ENCODE measurements at places on chromosomes 7 and 10.

DNA sequence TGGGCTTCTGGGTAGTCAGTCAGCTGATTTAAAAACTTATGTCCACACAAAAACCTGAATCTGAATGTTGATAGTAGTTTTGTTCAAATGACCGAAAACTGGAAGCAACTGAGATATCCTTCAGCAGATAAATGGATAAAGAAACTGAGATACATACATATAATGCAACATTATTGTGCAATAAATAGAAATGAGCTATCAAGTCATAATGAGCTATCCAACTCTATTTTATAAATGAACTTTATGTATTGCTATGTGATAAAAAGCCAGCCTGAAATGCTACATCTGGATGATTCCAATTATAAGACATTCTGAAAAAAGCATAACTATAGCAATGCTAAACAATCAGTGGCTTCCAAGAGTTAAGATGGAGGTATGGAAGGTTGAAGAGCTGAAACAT lies 748.7 kb downstream of the TNS3 start:
- DNase-seq: no peak

GRCh38 chr7:112427984-112428383 lies 22.3 kb upstream of the IFRD1 start:
- DNase-seq: no peak

GRCh38 chr10:66880292-66880691 lies 45.5 kb upstream of the LRRTM3 start:
- no peak for DNase-seq

DNA sequence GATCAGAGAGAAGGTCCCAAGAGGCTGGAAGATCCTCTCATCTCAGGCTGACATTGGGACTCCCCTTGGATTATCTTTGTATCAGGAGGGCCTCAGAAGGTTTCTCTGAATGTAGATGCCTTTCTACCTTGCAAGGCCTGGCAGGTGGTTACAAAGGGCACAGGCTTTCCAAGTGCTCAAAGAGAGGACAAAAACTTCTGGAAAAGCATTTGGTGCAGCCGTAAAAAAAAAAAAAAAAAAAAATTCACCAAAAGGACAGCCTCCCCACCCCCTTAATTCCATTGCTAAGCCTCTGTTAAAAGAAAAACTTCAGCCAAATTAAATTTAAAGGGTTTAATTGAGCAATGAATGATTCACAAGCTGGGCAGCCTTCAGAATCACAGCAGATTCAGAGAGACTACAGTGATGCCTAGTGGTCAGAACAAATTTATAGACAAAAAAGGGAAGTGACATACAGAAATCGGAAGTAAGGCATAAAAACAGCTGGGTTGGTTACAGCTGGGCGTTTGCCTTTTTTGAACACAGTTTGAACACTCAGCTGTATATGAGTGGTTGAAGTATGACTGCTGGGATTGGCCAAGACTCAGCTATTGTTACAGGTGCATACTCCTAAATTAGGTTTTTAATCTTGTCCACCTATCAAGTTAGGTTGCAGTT lies 42.5 kb upstream of the LRGUK start:
- DNase-seq: no peak

GRCh38 chr10:85596389-85596788 lies 770.2 kb downstream of the GRID1 start:
- no peak for DNase-seq

DNA sequence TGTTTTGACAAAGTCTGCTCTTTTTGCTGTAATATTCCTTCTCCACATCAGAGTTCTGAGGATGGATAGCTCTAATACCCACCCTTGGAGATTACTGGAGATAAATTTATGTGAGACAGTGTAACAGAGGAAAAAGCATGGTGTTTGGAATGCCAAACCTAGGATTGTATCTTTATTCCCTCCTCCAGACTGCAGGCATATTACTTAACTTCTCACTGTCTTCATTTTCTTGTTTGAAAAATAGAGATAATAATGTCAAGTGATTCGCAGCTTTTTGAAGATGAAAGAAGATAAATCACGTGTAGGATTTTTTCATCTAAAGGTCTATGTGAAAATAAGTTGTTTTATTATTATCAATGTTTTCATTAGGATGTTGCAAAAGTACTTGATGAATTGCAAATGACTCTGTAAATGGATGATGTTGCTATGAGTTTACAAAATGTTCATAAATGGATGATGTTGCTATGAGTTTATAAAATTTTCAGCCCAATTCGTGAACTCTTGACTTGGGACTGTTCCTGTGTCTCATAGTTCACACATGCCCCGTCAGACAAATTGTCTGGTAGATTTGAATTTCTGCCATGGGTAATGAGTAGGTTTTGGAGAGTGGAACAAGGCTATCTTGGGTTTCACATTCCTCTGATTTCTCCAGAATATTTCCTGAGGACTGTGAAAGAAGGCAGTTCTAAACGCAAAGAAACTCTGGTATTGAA lies 113.1 kb upstream of the IGFBP3 start:
- DNase-seq: no peak

GRCh38 chr7:17506095-17506494 lies 207.6 kb downstream of the AHR start:
- no peak for DNase-seq

DNA sequence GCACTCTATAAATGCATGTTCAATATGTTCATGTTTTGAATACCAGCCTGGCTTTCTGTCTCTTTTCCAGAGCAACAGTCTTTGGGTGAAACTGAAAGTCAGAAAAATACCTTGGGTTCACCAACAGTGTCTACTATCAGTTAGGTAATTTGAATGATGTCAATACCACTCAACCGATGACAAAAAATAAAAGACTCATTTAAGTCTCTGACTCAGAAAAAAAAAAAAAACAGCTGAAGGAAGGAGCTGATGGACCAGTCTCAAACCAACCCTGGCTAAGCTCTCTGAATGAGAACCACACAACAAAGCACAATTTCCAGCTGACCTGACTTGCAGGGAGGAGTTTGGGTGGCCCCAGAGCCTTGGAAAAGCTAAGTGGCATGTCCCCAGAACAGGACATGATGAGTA lies 42.5 kb downstream of the ABLIM1 start:
- no peak for DNase-seq

- no peak for DNase-seq
These were observed 18.4 kb downstream of the C7orf57 start for GRCh38 chr7:48053736-48054135.

GRCh38 chr7:107045195-107045960 lies 873 bp downstream of the PRKAR2B start:
- DNase-seq: no peak

DNA sequence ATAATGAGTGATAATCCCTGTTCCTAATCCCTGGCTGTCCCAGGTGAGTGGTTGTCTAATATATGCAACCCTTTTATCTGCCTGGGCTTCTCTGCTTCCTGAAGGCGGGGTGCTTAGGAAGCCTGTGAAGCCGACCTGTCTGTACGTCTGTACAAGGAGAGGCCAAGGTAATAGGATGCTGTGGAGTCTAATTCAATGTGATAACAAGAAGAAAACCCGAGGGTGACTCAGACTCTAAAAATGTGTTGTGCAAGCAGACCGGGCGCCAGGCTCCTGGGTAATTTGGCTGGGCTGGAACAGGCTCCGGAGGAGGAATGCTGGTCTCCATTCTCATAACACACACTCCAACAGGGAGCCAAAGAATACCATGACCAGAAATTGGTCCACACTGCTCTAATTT lies 43.6 kb downstream of the THNSL1 start:
- peak; percentile 74 for DNase-seq

DNA sequence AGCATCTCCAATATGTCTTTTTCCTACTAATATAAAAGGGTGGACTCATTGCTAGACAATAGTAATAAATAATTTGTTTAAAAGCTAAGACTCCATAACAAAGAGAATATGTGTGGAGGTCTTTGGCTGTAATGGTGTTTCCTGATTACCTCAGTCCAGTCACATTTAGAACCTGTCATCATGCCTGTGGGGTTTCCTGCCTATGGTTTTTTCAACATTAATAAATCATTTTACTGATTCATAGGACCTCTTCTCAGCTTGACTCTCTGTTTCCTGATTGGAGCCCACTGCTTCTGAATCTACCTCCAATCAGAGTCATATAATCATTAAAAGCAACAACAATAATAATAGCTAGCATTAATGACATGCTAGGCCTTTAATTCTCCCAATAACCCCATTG lies 52.4 kb upstream of the GNAI1 start:
- DNase-seq: no peak

- DNase-seq: no peak
These were observed 3.7 kb upstream of the MAPK8 start for GRCh38 chr10:48302515-48303476.

DNA sequence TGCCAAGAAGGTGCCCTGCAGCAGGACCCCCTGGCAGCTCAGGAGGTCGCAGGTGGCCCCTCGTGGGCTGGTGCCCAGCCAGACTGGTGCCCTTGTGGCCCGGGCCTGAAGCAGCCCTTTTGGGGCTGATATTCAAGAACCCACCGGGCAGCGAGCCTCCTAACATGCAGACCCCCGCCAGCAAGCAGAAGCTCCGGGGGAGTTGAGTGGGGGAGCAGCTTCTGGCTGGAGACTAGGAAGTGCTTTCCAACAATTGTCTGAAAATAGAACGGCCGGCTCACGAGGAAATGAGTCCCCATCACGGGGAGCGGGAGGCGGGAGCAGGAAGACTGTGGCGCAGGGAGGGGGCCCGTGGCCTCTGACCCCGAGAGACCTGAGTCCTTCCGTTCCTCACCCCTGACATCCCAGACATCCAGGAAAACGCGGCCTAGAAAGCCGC lies 9.5 kb upstream of the INTS1 start:
- no peak for DNase-seq

DNA sequence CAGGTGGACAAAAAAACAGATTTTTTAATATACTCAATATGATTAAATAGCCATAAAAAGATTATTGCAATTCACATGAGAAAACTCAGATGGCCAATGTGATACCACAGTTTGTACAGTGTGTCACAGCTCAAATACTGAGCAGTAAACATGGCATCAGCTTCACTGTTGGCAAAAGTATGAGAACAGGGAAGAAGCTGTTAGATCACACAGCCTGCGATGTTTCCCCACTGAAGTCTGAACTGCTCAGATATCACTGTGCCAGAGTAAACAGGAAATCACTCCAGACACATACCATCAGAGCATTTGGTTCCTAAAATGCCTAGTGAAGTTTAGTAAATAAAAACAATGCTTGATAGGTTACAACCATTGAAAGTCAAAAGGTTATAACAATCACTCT lies 347.8 kb downstream of the ETV1 start:
- no peak for DNase-seq

DNA sequence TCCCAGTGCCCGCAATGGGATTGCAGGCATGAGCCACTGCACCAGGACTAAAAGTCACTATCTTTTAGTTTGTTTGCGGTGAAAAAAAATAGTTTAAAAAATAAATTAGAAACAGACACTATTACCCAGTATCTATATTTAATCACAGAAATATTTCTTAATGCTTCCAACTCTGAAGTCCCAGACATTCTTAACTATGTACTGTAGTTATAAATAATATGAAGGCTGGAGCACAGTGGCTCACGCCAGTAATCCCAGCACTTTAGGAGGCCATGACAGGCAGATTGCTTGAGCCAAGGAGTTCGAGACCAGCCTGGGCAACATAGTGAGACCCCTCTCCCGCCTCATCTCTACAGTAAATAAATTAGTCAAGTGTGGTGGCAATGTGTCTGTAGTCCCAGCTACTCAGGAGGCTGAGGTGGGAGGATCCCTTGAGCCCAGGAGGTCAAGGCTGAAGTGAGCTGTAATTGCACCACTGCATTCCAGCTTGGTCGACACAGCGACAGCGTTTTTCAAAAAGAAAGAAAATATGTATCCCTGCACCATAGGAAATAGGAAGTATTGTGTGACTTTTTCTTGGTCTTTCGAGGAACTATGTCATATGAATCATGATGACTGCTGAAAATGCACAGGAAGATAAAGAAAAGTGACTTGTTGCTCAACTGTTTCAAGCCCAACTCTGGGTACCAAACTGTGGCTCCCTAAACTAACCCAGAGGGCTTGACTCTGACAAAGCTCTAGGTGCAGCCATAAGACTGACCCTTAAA lies 74.9 kb upstream of the STEAP1B start:
- DNase-seq: no peak

DNA sequence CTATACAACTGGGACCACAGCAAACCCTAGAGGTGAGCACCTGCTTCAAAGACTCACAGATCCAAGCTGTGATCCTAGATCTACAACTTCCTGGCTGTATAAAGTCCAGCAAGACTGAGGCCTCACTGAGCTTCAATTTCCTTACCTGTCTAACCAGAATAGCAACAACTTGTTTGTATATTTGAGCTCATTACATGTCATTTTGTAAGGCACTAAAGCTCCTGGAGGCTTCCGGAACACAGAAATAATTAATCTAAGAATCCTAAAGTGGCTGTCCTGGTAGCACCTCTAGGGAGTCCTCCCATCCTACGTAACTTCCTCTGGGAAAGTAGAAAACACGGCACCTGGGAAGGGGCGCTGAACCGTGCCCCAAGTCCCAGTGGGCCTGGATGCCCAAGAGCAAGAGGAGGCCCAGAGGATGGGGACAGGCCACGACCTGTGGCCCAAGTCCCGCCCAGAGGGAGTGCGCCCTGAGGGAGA lies 39.4 kb downstream of the HK1 start:
- DNase-seq: no peak

GRCh38 chr7:5278766-5279165 lies 4.0 kb upstream of the SLC29A4 start:
- no peak for DNase-seq

- DNase-seq: no peak
These were observed 49.2 kb downstream of the ADRA2A start for GRCh38 chr10:111126077-111126476.

DNA sequence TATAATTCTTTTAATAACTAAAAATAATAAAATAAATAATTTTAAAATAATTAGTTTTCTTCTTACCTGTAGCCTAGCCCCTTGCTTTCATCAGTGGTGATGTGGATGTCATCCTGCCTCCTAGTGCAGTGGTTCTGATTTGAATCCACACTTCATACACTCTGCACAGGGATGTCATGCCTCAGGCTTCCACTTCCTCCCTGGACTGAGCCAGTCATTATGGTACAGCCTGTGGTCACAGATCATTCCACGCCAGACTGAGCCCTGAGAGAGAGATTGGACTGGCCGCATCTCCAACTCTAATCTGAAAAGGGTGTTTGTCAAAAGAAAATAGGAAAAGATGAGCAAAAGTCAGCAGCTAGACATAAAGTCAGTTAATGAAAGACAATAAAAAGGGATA lies 436.2 kb upstream of the IGFBP3 start:
- no peak for DNase-seq

DNA sequence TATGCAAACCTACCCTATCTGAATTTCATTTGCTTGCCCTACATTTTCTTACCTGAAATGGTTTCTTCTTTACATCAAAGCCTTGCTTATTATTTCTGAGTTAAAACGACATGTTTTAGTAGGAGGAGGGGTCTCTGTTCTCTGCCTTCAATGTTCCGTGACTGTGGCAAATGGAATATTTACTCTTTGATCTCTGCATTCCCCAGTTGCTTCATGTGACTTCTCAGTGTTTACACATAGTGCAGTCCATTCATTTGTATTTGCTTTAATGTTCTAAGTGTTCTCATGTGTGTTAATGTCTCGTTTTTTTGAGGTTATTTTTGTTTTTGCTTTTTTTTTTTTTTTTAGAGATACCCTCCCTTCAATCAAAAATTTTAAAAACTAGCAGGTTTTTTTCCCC lies 75.8 kb downstream of the GNAI1 start:
- no peak for DNase-seq

- DNase-seq: no peak
These were observed 212.6 kb downstream of the PTPRN2 start for GRCh38 chr7:158375034-158375433.
